ENCODE measurements at places on chromosomes 6 and 20.

DNA sequence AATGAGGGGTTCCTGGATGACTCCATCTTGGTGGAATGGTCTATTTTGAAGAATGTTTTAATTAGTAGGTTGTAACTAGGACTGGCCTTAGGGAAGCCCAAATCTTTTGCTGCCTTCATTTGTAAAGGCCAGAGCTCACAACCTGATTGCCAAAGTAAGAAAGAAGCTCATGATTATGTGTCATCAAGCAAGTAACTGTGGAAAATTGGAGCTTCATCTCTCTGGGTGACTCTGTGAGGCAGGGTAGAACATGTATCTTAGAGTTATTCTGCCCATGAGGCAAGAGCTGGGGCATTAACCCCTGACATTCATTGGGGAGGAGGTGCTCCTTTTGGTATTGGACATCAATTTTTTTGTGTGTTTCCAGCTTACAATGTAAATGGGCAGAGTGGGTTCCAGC is 273.9 kb upstream of the JAG1 start:
- H3K4me1 ChIP-seq: no peaks in the 10 kb centered on the region
- H3K4me3 ChIP-seq: no peak overlapping the region
- no peak overlapping the region for H3K27ac ChIP-seq
- DNase-seq: no peak
- H3K27me3 ChIP-seq: no peaks in the 10 kb centered on the region

GRCh38 chr20:43434565-43434964 is 23.1 kb upstream of the SRSF6 start:
- H3K36me3 ChIP-seq: no peaks in the 10 kb centered on the region
- no peaks in the 10 kb centered on the region for H3K4me1 ChIP-seq
- no peak overlapping the region for H3K4me3 ChIP-seq
- no peaks in the 10 kb centered on the region for H3K27me3 ChIP-seq
- H3K27ac ChIP-seq: no peak overlapping the region
- no peak for DNase-seq

DNA sequence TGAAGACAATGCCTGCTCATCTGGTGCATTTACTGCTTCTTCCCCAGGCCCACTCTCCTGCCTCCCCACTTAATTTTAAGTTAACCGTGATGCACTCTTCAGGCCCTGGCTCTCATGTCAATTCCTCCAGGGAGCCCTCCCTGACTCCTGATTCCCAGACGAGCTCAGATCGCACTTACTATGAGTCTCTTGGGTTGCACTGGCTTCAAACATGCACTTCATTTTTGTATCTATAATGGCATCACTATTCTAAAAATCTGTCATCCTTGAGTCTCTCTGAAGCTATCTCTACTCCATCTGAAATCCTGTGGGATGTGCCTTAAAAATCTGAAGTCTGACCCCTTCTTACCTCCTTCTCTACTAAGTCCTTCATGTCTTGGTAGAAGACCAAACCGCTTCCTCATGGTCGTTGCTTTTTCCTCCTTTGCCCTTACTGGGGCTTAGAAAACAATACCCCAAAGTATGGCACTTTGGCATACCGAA is 24.7 kb downstream of the COX4I2 start:
- no peak for DNase-seq
- no peaks in the 10 kb centered on the region for H3K27me3 ChIP-seq
- H3K4me1 ChIP-seq: peaks cover 8% of the 10 kb centered on the region
- H3K27ac ChIP-seq: no peak overlapping the region

GRCh38 chr6:51322505-51322904 is 503.8 kb downstream of the TFAP2B start:
- no peaks in the 10 kb centered on the region for H3K36me3 ChIP-seq
- H3K27me3 ChIP-seq: no peaks in the 10 kb centered on the region
- no peak overlapping the region for H3K4me3 ChIP-seq
- H3K27ac ChIP-seq: no peak overlapping the region
- H3K4me1 ChIP-seq: no peaks in the 10 kb centered on the region
- DNase-seq: no peak

GRCh38 chr6:158047127-158047518 is 65.5 kb downstream of the SYNJ2 start:
- H3K4me3 ChIP-seq: no peak overlapping the region
- H3K27me3 ChIP-seq: no peaks in the 10 kb centered on the region
- peaks cover 2% of the 10 kb centered on the region for H3K4me1 ChIP-seq
- H3K27ac ChIP-seq: no peak overlapping the region
- H3K36me3 ChIP-seq: no peaks in the 10 kb centered on the region
